ENCODE measurements at places on chromosomes 6 and 20.

DNA sequence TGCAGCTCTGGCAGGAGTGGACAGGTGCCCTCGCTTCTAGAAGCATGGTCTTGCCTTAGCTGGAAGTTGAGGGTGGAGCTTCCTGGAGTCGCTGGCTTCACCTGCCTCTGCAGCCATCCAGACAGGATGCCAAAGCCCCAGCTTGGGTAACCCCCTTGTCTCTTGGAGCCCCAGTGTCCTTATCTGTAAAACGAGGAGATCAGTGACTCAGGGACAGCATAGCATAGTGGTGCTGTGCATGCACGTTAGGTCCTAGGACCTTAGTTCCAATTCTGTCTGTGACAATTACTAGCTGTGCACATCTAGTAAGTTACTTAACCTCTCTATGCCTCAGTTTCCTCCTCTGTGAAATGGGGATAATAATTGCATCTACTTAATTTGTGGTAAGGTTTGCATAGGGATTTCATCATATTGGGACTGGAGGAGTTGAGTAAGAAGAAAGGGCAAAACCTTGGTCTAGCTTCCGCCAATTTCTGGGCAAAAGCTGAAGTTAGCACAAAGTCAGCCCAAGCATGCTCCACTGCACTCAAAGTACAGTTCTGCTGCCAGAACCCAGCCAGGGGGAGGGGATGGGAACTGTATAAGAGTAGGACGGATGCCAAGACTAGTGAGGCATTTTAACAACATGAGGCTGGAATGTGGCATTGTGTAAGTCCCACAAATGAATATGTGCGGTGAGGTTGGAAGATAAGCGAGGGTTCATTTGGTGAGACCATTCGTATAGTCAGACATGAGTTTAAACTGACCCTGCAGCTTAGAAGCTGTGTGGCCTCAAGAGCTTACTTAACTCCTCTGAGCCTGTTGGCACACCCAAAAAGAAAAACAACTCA, 24.5 kb downstream of the TOX2 start:
- H3K4me3 ChIP-seq, result no peak overlapping the region
- peaks cover 4% of the 10 kb centered on the region for H3K27me3 ChIP-seq
- no peak for DNase-seq
- no peak overlapping the region for H3K27ac ChIP-seq

DNA sequence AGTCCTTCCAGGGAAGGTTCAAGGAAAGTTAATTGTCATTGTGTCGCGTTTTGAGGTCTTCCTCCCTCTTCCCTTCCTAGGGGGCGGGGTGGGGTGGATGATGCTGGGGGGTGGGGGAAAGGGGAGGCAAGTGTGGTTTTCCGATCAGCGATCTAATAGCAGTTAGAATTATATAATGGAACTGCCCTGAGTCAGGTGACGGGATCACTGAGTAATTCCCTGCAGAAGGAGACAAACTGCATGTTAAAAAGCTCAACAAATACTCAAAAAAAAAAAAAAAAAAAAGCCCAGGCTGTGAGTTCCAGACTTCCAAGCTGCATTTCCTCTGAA, 240.4 kb downstream of the PHACTR1 start:
- no peaks in the 10 kb centered on the region for H3K36me3 ChIP-seq
- H3K27ac ChIP-seq, result no peak overlapping the region
- H3K27me3 ChIP-seq, result peaks cover 3% of the 10 kb centered on the region
- no peak for DNase-seq
- peak overlapping the region; percentile 89 for H3K4me3 ChIP-seq
- H3K4me1 ChIP-seq, result peaks cover 55% of the 10 kb centered on the region

GRCh38 chr20:25398376-25399036, 7.9 kb upstream of the ABHD12 start:
- no peaks in the 10 kb centered on the region for H3K4me1 ChIP-seq
- no peak overlapping the region for H3K4me3 ChIP-seq
- H3K36me3 ChIP-seq, result peaks cover 5% of the 10 kb centered on the region
- H3K27ac ChIP-seq, result no peak overlapping the region

DNA sequence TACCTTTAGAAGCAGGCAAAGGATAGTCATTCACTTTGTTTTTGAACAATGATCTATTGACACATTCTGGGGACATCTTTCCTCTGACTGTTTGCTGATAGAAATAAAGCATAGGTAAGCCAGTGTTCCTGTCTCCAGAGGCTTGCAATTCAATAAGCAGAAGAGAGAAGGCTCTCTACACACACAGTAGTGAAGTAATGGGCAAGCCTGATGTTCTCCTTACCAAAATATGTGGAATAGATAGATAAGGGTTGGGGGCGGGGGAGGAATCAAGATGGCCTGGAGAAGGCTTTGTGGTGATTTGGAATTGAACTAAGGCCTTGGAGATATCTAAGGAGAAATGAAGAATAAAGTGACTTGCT, 27.3 kb downstream of the PAQR8 start:
- DNase-seq, result no peak
- H3K27me3 ChIP-seq, result no peaks in the 10 kb centered on the region
- no peak overlapping the region for H3K27ac ChIP-seq
- H3K4me3 ChIP-seq, result no peak overlapping the region
- no peaks in the 10 kb centered on the region for H3K36me3 ChIP-seq
- H3K4me1 ChIP-seq, result no peaks in the 10 kb centered on the region

- no peak overlapping the region for H3K27ac ChIP-seq
- H3K4me3 ChIP-seq, result no peak overlapping the region
- H3K36me3 ChIP-seq, result peaks cover 43% of the 10 kb centered on the region
Observed at GRCh38 chr6:48061265-48061990, 49.6 kb downstream of the PTCHD4 start.

DNA sequence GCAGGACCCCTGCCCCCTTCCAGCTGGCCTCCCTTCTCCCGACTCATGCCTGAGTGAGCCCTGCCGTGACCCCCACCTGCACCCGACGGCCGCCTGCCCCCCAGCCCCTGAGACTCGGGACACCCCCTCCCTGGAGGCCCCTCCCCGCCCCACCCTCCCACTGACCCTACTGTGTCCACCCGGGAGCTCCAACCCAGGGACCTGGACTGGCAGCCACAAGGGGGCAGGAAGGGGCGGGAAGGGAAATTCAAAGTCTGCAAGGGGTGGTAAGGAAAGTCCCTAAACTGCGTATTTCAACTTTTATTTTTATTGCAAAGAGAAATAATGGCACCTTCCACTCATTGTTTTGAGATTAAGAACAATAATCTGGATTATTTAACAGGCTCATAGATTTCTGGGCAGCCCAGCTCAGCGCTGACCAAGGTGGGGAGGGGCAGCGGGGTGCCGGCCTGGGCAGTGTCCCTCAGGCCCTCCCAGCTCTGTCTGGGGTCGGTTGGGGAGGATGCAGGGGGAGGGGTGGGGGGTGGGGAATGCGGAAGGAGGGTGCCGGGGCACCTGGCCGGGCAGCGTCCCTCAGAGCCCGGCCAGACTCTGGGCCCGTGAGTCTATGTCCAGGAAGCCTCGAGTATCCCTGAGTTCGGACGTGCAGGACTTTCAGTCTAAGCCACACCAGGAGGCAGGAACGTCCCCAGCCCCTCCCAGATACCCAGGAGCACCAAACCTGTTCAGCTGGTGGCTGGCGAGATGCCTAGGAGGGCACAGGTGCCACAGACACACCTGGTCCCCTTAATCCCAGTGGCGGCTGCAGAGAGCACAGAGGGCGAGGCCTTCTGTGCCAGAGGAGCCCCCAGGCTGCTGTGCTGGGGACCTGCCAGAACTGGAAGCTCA, 1.3 kb upstream of the PTK6 start:
- H3K27me3 ChIP-seq, result peaks cover 1% of the 10 kb centered on the region
- H3K4me3 ChIP-seq, result no peak overlapping the region

- no peak for DNase-seq
- no peak overlapping the region for H3K27ac ChIP-seq
- H3K27me3 ChIP-seq, result no peaks in the 10 kb centered on the region
Observed at GRCh38 chr20:4944518-4945313, 56.6 kb downstream of the SLC23A2 start.

DNA sequence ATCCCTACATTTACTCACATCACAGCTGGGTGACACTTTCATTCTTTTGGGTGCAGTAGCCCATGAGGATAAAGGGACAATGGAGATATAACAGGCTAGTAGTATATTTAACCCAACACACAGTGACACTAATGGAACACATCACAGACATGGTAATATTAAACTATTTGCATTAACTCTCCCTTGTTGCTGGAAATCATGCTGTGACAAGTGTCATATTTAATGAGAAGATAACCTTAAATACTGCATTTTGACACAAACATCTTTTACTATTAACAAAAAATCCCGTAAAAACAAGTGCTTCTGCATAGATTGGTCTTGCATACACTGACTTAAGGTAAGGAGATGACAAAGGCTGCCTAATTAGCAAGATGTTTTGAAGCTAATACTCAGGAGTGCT, 45.5 kb downstream of the CNR1 start:
- no peak for DNase-seq
- H3K4me1 ChIP-seq, result no peaks in the 10 kb centered on the region
- peaks cover 7% of the 10 kb centered on the region for H3K36me3 ChIP-seq
- H3K27ac ChIP-seq, result no peak overlapping the region

DNA sequence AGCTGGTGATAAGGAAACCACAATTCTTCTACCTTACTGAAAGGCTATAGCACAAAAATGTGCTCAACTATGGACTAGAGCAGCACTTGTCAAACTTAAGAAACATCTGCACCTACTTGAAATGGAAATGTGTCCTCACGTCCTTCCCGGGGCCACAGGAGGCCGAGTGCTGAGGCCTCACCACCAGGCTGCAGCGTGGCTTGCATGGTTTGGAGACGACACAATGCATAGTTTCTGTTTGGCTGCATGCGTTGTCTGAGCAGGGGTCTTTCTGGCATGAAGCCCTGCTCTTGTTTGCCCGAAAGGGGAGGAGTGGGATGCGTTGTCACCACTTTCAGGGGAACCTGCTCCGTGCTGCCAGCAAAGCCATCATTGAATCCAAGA, 228.8 kb downstream of the TTLL2 start:
- H3K27ac ChIP-seq, result no peak overlapping the region
- no peak for DNase-seq
- peaks cover 3% of the 10 kb centered on the region for H3K4me1 ChIP-seq

DNA sequence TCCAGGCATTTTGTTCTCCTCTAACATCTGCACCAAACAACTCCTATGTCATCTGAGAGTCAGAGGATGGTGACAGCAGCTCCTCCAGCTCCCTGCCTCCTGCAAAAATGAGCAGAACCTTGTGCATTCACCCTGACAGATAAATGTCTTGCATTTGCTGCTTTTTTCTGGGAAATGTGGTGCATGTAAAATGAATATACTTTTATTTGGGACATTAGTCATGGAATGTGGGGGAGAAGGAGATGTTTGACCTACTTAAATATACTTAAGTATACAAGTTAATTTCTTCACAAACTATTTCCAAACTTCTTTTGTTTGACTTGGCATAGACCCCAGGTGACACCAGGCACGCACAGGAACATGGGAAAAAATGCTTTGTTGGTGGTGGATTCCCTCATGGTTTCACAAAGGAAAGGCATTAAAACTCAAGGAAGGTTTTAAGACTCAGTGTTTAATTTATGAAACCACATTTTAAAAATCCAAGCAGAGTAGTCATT, 181.8 kb upstream of the MCHR2 start:
- H3K4me1 ChIP-seq, result no peaks in the 10 kb centered on the region
- no peaks in the 10 kb centered on the region for H3K36me3 ChIP-seq
- H3K27ac ChIP-seq, result no peak overlapping the region
- H3K4me3 ChIP-seq, result no peak overlapping the region

DNA sequence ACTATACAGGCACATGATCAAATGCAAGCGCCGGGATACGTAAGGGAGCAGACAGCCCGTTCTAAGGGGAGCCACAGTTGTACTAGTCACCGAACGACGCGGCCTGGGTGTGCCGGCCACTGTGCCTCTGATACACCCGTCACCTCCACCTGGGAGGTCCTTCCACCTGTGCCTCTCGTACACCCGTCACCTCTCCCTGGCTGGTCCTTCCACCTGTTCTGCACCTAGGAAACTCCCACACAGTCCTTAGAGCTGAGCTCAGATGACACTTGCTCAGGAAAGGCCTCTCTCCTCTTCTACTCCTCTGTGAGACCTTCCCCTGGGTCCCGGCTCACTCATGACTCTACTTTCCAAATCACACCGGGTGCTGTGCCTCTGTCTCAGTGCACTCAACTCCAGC, 245.0 kb downstream of the TTLL2 start:
- H3K27me3 ChIP-seq, result peaks cover 5% of the 10 kb centered on the region
- peaks cover 11% of the 10 kb centered on the region for H3K4me1 ChIP-seq
- no peak overlapping the region for H3K27ac ChIP-seq
- no peaks in the 10 kb centered on the region for H3K36me3 ChIP-seq

- DNase-seq, result no peak
- no peak overlapping the region for H3K4me3 ChIP-seq
- peaks cover 4% of the 10 kb centered on the region for H3K4me1 ChIP-seq
Observed at GRCh38 chr6:22418714-22419113, 121.9 kb upstream of the PRL start.

- H3K27ac ChIP-seq, result no peak overlapping the region
- no peak overlapping the region for H3K4me3 ChIP-seq
- DNase-seq, result no peak
- peaks cover 43% of the 10 kb centered on the region for H3K36me3 ChIP-seq
- H3K4me1 ChIP-seq, result peaks cover 3% of the 10 kb centered on the region
- peaks cover 20% of the 10 kb centered on the region for H3K27me3 ChIP-seq
Observed at GRCh38 chr6:157187182-157188083, 135.9 kb downstream of the TMEM242 start.

- no peak overlapping the region for H3K27ac ChIP-seq
- no peaks in the 10 kb centered on the region for H3K27me3 ChIP-seq
- H3K36me3 ChIP-seq, result no peaks in the 10 kb centered on the region
- no peak for DNase-seq
- H3K4me3 ChIP-seq, result no peak overlapping the region
Observed at GRCh38 chr20:12927489-12927888, 81.3 kb upstream of the SPTLC3 start.

All from endothelial cell (in vitro differentiated cells).